Left lung (tissue), 14 donors: ENCODE measurements at places on chromosomes 1 and 21. TPM values are rescaled to one million over a fixed set of nuclear protein-coding genes. Genes with fewer than 3 reads are reported as not detected.

- DNase-seq, result no peak
Observed at GRCh38 chr1:179021873-179022272, 3.8 kb upstream of the FAM20B start.

- no peak for DNase-seq
Observed at GRCh38 chr1:187236676-187237075, 407.9 kb downstream of the PLA2G4A start.

GRCh38 chr1:109818988-109819764 lies 55.5 kb upstream of the EPS8L3 start:
- no peak for DNase-seq

- DNase-seq, result no peak
Observed at GRCh38 chr1:225612287-225612686, 40.6 kb downstream of the ENAH start.

- no peak for DNase-seq
Observed at GRCh38 chr1:210230149-210230695, 2.4 kb upstream of the SERTAD4 start.

Gene SLC2A5
- polyA plus RNA-seq, result 1.0 TPM

DNA sequence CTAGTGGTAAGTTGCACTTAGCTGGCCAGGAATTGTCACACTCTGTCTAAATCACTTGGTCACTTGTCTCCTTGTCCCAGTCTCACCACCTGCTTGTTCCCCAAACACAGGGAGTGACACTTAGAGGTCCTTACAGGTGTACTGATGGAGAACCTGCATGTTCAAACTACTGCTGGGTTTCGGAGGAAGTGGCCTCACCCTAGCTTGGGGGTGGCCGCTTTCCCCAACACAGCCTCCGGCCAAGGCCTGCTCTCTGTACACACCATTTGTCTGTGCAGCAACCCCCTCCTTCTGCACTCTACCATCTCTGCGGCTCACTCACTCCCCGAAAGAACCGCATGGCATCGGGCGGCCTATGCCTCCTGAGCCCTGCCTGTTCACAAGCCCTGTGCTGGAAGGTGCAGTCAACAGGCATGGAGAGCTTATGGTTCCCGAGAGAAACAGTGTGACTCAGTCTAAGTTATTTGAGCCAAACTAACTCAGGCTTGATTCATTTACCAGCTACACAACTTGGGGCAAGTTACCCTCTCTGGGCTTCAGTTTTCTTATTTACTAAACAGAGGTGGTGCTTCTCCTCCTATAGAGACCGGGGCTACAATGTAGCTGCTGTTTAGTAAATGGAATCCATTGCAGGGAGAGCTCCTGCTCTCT lies 10.5 kb upstream of the SPRR4 start:
- DNase-seq, result no peak

- no peak for DNase-seq
Observed at GRCh38 chr1:39668111-39668510, 3.8 kb downstream of the NT5C1A start.

Gene NCDN
- polyA plus RNA-seq, result 27.2 TPM

DNA sequence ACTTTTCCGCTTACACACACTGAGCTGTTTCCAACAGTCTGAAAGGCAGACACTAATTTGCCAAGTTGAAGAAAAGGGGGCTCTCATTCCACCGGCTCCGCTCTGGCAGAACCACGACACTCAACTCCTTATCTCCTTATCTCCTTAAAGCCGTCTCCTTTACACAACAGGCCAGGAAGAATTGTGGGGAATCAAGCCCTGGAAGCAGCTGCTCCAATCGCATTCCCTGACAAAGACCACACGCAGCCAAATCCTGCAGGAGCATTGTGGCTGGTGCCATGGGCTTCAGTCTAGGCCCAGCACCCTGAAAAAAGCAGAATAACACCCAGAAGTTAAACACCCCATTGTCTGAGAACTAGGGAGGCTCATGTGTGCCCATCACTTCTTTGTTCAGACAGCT lies 24.1 kb downstream of the SUSD4 start:
- no peak for DNase-seq

GRCh38 chr1:3668148-3668547 lies 15.8 kb downstream of the TP73 start:
- DNase-seq, result no peak

DNA sequence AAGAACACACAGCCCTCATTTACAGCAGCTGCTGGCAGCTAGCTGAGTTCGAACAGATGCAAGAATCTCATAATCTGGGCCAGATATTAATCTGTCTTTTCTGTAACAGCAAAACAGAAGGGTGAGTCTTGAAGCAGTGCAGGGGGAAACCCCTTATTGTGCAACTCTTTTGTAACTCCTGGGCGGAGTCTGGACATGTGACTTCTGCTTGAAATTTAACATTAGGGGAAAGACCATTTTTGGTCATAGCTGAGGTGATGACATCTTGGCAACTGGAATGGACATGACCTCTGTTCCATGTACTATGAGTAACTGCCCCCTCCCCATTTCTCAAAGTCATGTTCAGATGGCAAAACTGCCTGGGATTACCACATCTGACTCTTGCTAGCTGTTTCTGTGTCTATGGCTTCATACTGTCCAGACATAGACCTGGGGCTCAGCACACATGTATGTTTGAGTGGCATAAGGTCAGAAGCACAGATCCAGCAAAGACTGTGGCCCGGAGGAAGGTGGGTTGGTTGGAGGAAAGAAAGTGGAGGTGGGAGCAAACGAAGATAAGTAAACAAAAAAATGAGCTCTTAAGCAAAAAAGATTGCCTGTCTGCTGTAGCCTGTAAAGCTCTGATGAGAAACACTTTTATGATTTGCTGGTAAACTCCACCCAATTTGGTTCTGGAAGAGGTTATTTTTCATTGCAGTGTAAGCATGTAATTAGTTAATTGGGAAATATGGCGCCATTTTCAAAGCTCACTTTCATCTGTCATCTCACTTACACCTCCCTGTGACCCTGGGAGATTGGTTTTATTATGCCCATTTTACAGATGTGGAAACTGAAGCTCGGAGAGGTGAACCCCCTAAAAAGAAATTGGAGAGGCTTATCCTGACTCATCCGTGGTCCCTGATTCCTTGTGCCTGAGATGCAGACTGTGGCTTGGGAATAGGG lies 26.1 kb downstream of the ETS2 start:
- no peak for DNase-seq

DNA sequence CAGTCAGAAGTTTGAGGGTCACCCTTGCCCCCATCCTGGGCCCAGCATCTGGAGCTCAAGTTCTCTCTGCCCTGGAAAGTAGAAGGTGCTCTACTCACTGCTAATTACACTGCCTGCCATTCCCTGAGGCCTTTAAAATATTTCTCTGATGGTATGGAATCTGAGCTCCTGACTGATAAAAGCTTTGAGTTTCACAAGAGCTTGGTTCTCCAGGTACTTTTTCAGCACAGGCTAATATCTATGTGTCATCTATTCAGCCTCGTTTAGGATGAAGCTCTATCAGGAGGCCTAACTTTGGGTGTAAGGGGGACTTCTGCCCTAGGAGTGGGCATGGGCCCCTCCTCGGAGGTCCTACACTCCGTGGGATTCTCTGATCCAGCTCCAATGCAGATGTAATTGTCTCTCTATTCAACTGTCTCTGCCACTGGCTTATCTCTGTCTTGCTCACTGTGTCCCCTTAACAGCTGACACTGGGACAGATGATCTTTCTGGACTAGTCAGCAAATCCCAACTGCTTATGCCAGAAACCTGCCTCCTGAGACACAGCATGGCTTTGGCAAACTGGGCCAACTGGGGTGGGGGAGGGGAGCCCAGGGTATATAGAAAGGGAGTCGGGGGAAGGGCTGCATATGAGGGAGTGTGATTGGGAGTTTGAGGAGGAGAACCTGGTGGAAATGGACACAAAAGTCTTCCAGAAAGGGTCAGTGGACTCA lies 104.2 kb upstream of the GADD45A start:
- no peak for DNase-seq
